Fibroblast of the conjunctiva (primary cell): ENCODE measurements at places on chromosomes 5 and 9.
A peak's percentile ranks its signal among the peaks of the same experiment; 100 is the strongest.

DNA sequence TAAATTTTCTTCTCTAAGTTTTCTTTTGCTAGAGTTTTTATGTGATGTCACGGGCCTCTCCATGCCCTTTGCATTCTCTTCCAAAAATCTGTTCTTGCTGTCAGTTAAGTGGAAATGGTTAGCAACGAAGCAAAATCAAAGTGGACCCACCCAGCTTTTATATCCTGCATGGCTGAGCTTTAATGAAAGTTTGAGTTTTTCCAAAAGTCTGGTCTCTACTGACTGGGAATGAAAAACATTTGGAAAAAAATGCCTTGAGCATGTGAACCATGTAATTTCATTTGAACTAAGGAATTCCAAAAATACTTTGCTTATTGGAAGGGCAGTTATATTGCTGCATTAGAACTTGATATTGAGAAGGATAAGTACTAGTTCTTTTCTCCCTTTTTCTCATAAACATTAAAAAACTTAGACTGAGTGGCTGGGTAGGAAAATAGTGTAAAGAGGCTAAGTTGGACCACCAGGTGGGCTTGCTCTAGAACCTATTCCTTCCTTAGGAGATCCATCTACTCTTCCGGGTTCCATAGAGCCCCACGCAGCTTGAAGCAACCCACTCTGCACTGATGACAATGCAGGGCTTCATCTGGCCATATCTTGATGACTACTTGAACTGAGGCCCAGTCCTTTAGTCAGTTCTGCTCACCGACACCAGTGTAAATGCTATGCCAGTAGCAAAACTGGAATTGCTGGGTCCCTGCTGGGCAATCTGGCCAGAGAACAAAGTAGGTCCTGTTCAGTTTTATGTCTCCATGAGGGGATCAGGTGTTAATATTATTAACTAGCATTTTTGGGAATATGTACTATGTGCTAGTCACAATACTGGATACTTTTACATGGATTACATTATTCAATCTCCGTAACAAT lies 17.4 kb upstream of the RIC1 start:
- DNase-seq = no peak

- no peak for DNase-seq
These were observed 270.1 kb upstream of the FTMT start for GRCh38 chr5:121581588-121581987.

- DNase-seq = no peak
These were observed 60.5 kb upstream of the EDIL3 start for GRCh38 chr5:84445049-84445685.

DNA sequence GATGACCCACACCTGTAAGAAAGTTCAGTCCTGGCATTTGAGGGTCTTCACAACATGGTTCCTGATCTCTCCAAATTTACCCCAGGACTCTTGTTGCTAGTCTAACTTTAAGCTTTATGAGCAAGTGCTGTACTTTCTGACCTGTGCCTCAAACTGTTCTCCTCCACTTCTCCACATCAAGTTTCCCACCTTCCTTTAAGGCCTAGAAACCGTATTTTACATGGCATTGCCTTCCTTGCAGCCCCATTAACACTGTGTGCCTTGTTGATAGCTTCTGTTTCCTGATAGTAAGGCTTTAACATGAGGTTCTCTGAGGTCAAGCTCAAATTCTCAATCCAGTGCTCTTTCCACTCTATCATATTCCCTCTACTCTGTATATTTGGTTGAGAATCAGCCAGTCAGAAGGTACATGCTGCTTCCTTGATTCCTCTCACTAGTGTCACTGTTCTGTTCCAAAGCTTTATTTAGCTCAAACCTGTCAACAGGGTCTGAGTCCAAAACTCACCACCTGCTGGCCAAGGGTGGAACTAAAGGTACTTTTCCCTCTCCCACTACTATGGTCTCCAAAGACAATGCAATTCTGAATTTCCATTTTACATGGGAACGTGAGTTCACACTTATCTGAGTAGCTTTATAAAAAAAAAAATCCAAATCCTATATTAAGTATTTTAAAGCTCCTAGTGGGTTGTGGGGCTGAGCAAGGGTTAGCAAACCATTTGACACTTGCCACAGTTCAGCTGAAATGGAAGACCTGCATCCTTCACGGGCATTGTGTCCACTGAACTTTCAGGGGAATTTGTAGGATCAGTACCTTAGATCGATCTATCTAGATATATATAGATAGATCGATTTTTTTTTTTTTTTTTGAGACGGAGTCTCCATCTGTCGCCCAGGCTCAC lies 21.1 kb downstream of the VCP start:
- peak; percentile 12 for DNase-seq

DNA sequence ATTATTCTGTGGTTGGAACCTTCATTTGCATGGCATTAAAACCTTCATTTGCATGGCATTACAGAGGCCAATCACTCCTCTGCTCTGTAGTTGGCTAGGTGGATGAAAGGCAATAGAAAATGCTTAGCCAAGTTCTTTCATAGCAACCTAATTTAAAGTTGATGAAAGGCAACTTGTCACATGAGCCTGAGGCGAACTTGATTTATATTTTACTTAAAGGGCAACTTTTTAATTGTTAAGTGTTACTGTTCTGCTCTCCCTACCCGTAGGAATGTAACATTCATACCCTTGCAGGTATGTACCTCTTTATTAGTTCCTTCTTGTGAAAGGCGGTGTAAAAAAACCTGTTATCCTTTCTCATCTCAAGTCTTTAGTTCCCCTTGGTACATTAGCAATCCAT lies 7.9 kb upstream of the ERMP1 start:
- DNase-seq = no peak

DNA sequence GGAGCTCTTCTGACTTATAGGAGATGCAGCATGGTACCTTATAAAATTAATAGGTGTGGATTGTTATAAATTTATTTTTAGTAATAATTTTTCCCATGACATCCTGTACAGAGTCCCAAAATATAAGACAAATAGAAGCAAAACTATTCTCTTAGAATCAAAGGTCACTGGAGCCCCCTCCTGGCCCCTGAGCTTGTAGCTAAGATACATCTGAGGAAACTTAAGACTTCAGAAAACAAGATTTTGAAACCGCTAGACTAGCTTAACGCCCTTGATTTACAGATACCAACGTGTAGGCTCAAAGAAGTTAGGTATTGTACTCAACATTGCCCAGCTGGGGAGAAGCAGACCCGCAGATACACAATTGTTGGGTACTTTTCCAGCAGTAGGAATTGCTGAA lies 45.7 kb upstream of the KCNN2 start:
- no peak for DNase-seq

- DNase-seq = no peak
These were observed 89.3 kb upstream of the IL12B start for GRCh38 chr5:159419576-159419975.
